ENCODE measurements at places on chromosomes 11 and 22.

- DNase-seq = no peak
Observed at GRCh38 chr11:126999366-126999765, 1.2 kb downstream of the KIRREL3 start.

- no peak for DNase-seq
Observed at GRCh38 chr11:120335556-120335907, 681 bp upstream of the ARHGEF12 start.

- DNase-seq = no peak
Observed at GRCh38 chr11:8067567-8067928, 13.5 kb upstream of the TUB start.

DNA sequence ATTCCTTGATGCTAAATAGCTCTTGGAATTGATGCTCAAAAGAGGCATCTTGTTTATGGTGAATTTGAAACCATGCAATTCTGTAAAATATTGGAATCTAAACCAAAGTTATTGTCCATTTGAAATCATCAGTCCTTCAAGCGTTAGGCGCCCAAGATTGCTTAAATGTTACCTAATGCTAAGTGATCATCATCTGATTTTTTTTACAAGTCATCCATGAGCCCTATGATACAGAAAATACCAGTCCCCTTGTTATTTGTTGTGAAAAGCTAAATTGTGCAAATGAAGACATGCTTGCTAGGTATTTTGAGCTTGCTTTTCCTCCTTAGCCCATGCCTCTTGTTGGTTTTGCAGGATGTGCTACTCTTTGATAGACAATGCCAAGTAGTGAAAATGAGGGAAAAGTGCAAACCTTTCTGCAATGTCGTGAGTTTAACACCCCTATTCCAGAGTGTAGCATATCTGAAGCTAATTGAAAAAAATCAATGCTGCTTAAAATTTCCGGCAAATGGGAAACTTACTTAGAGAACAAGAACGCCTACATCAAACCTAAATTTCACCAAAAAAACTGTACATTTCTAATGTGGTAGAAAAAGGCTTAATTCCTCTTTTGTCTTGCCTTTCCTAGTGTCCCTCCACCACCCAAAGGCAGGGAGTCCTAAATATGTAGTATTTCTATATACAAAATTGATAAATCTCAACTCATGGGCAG lies 1.9 kb downstream of the GRK3 start:
- DNase-seq = no peak

- DNase-seq = no peak
Observed at GRCh38 chr11:69058511-69059270, 10.0 kb downstream of the TPCN2 start.

DNA sequence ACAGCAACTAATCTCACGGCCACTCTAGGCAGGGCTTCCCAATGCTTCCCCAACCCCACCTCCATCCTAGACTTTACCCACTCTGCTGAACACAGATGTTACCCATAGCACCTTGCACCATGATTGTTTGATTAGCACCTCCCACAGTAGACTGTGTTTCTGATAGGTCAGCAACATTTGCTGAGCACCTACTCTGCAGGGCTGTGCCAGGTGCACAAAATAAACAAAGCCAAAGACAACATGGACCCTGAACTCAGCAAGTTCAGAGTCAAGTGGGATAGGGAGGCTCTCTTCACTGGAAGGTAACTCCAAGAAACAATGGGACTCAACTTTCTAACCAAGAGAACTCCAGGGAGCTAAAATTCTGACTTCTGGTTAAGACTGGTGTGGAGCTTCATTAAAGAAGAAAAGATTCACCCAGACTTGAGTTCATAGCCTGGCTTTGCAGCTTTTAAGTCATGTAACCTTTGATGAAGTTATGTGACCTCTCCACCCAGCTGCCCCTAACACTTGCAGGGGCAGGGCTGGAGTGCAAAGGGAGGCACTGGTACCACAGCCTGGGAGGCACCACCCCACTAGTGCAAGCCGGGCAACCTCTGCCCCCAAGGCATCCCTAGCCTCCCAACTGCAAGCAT lies 6.7 kb upstream of the RTN4RL2 start:
- DNase-seq = no peak

GRCh38 chr11:65503949-65504673 lies 5.3 kb downstream of the MALAT1 start:
- no peak for DNase-seq

DNA sequence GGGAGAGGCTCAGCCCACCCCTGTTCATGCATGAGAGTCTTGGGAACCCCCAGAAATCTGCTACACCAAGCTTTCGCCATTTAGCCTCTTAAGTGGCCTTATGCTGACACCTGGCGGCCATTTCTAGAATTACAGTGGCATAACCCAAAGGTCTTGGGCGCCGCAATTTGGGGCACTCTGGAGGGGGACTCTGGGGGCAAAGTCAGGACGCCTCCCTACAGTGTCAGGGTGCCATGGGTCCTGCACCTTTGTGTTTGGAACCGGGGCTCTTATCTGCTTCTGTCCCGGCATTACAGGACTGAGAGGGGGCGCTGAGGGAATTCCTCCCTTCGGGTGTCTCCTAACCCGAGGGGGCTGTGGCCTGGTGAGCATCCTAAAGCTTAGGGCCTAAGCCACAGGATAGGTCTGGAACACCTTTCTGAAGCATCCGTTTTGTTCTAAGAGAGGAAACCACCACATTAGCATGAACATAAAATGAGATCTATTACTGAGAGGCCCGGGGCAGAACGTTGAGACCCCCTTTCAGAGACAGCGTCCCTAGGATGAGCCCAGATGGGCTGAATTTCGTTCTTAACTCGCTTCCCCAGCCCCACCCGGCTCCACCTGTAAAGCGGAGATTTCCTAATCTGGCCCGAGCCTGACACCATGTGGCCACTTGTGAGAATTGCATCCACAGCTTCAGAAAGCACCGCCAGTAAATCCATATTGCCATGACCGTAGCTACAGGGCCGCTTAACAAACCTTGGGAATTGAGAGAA lies 9.3 kb downstream of the INS start:
- DNase-seq = peak; percentile 76

DNA sequence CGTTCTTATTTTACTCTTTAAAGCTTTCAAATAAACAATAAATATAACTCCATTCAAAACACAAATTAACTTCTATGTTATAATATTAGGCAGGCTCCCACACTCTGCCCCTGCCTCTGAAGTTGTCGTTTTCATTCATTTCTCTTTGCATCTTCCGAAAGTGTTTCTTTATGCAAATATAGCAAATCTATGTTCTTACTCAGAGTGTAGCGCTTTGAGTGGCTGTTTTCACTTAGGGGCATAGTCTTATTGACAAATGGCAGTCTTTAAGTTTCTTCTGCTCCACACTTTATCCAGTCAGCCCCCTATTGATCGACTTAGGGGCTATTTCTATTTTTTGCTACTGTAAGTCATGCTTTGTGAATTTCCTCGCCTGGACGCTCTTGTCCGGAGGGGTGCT lies 45.3 kb upstream of the RTL6 start:
- DNase-seq = no peak

GRCh38 chr11:10998674-10999073 lies 140.8 kb upstream of the ZBED5 start:
- DNase-seq = no peak

- DNase-seq = no peak
Observed at GRCh38 chr22:32480238-32480637, 5.6 kb downstream of the FBXO7 start.

- DNase-seq = peak; percentile 59
Observed at GRCh38 chr22:17742527-17742902, 31.8 kb downstream of the BID start.

- DNase-seq = no peak
Observed at GRCh38 chr11:77467993-77468392, 5.9 kb downstream of the PAK1 start.

GRCh38 chr11:7524462-7525235 lies 10.8 kb downstream of the PPFIBP2 start:
- no peak for DNase-seq

GRCh38 chr11:2789791-2790567 lies 90.2 kb upstream of the KCNQ1OT1 start:
- DNase-seq = peak; percentile 22

DNA sequence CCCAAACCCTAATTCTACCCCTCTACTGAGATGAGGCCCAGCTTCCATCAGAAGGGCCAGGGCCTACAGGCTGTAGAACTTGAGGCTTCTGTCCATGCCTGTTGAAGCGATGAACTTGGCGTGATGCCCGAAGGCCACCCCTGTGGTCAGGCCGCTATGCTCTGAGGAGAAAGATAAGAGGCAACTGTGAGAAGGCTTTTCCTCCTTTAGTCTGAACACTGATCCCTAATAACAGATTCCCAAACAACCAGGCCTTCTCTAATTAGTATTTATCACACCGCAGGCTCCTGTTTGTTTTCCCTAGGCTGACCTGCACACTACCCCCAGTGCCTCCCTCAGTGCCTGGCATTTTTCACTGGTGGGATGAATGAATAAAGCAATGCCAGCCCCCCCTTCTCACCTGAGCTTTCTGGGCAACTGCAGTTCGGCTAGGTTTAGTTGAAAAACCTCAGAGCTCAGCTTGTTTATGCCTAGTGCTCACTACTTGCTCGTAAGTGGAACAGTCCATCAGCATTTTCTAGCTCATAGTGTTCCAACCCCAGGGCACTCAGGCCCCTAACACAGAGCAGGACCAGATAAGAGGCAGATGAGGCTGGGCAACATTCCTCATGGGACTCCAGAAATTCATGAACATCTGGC lies 15.2 kb downstream of the PRPF19 start:
- no peak for DNase-seq

- DNase-seq = no peak
Observed at GRCh38 chr11:79369055-79369454, 71.8 kb downstream of the TENM4 start.
